ENCODE measurements at places on chromosomes 5 and 9.

GRCh38 chr9:35951736-35952135, 6.2 kb downstream of the OR2S2 start:
- no peak for DNase-seq

GRCh38 chr5:76532973-76533372, 90.2 kb downstream of the F2RL2 start:
- no peak for DNase-seq

DNA sequence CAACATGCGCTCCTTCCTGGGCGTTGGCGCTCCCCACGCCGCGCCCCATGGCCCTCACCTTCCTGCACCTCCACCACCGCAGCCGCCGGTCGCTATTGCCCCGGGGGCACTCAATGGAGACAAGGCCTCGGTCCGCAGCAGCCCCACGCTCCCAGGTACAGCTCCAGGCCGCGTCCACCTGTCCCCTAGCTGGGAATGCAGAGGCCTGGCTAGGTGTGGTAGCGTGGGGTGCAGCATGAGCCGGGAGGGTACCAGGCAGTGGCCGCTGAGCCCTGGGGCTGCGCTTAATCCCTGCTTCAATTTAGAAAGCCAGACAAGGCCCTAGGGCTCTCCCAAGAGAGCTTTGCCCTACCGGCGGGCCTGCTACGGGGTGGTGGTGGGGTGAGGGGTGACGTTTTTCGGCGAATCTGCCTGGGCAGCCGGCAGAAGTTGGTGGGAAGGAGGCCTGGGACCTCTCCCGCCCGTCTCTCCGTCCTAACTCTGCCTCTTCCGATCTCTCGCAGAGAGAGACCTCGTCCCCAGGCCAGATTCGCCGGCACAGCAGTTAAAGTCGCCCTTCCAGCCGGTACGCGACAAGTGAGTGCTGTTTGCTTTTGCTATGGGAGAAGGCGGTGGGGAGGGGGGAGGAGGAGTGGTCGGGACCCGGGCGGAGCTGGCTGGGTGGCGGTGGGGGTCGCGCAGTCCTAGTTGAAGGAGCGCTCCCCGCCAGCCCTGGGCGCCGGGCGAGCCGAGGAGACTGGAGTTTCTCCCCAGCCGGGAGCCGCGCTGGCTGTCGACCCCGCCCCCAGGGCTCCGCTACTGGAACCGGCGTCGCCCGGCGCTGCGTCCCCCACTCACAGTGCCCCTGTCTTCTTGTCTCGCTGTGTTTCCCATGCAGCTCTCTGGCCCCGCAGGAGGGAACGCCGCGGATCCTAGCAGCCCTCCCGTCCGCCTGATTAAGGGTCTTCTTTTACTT, 4.8 kb downstream of the IRX1 start:
- DNase-seq = no peak

GRCh38 chr5:83472508-83473345, 1.2 kb downstream of the VCAN start:
- no peak for DNase-seq

- peak; percentile 48 for DNase-seq
Measured at GRCh38 chr5:149667084-149667828, 62.9 kb upstream of the PPARGC1B start.

GRCh38 chr9:105332471-105332870, 88.0 kb downstream of the SLC44A1 start:
- DNase-seq = no peak

DNA sequence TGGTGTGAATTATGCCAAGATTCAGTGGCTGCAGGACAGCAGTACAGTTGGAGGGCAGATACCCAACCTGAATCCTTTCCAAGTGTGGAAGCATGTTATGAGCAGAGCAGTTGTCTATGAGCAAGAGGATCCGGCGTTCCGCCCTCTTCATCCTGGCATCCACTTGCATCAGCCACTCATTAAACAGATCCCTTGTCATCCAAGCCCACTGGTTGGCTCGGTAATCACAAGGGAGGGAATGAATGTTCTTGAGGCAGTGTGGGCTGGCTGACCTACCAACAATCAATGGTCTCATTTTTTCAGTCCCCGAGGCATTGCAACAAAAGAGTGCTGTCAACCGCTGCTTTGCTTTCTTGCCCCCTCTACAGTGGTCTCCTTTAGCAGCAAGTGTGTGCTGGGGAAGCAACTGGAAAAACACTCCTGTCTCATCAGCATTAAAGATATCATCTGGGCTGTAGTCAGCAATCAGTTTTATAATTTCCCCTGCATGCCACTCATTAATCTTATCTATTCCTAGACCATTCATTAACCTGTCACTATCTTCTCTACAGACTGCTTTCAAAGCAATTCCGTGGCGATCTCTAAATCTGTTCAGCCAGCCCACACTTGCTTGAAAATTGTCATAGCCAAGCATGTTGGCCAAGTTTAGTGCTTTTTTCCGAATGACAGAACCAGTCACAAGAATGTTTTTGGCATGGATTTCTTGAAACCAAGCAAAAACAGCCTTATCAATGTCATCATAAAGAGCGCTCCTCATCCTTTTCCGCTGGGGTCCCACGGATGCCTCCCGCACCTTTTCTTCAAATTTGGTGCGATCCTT, 4.9 kb downstream of the TIGD6 start:
- no peak for DNase-seq

- no peak for DNase-seq
Measured at GRCh38 chr5:75558981-75559632, 47.4 kb downstream of the POLK start.

DNA sequence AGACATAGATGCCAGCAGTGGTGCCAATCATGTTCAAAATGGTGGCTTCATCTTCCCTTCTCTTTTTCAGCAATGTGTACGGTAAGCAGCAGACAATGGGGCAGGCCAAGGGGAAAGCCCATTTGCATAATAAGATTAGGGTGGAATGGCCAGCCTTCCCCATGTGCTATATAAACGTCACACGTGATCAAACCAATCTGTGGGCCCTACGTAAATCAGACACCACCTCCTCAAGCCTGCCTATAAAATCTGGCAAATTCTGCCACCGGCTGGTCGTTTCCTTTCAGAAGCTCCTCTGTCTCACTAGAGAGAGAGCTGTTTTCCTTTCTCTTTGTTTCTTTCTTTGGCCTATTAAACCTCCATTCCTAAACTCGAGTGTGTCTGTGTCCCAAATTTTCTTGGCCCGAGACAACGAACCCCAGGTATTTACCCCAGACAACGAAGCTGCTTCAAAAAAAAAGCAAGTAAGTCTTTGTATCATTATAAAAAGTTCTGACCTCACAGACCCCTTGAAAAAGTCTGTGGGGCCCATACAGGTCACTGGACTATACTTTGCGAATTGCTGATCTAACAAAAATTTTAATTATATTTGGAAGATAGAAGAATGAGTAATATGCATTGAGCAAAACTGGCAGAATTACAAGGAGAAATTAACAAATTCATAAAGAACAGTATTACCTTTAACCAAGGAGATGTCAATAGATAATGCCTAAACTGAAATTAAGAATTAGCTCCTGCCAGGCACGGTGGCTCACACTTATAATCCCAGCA, 15.2 kb downstream of the ZBTB5 start:
- no peak for DNase-seq

Measured in iPS DF 6.9 (cell line).